Activated naive CD8-positive, alpha-beta T cell treated with anti-CD3 and anti-CD28 coated beads for 36 hours (primary cell): ENCODE measurements at places on chromosomes 6 and 20.
A peak's percentile ranks its signal among the peaks of the same experiment; 100 is the strongest.

- DNase-seq, result no peak
Observed at GRCh38 chr6:16624636-16625290, 136.5 kb downstream of the ATXN1 start.

GRCh38 chr20:34541264-34541901 is 17.1 kb upstream of the MAP1LC3A start:
- DNase-seq, result no peak

DNA sequence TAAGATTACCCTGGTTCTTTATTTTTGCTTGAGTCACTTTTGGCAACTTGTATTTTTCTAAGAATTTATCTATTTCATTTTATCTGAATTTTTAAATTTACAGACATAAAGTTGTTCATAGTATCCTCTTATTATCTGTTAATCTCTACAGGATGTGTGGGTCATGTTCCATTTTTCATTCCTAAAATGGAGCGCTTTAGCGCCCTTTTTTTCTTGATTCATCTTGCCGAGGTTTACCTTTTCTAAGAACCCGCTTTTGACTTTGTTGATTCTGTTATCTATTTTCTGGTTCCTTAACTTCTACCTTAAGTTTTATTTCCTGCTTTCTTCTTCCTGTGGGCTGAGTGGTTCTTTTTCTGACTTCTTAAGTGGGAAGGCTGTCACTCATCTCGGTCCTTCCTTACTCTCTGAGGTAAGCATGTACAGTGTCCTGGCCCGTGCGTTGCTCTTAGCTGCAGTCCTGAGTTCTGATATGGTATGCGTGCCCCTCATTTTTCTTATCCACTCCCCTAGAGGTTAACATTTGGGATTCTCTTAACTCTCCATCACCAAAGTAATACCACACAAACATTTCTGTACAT is 399.8 kb downstream of the CDC5L start:
- DNase-seq, result peak; percentile 7

- DNase-seq, result no peak
Observed at GRCh38 chr6:100839419-100839818, 41.7 kb downstream of the ASCC3 start.

GRCh38 chr6:11021003-11021402 is 23.1 kb downstream of the ELOVL2 start:
- no peak for DNase-seq

DNA sequence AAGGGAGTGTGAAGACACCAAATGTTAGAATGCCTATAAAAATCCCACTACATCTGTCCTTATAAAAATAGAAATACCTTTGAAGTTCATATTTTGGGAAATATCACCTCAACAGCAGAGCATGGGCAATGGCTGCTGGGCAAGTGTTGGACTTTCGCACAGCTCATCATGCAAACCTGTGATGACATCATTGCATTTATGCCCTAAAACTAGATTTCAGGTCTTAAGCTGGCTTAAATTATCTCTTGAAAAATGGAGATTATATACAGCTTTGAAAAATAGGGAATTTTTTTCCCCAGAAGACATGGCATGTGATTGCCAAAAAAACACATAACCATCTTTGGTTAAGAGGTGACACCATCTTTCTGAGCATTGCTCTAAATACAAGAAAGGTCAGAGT is 197.8 kb downstream of the UST start:
- DNase-seq, result no peak

- no peak for DNase-seq
Observed at GRCh38 chr6:169931261-169931660, 179.8 kb downstream of the ERMARD start.

DNA sequence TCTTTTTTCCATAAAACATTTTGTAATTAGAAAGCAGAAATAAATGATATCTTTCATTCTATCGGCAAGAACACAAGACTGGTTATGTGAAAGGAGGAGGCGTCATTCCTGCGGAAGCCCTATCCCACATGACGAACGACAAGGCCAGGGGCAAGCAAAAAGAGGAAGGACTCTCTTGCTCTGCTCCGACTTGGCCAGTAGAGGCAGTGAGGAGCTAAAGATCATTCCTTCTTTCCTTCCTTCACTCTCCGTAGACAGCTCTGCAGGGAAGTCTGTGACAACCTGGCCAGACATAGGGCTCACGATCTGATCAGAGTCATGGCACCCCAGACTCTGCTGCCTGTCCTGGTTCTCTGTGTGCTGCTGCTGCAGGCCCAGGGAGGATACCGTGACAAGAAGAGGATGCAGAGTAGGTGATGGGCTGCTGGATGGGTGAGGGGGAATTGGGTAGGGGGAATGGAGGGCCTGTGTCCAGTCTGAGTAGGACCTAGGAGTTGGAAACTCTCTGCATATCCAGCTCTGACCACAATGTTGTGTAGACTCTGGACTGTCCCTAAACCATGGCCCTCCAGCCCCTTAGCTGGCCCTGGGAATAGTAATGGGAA is at the start of gene WFDC10A:
TSS of gene WFDC10A (plus strand) at position 244 of the 605 bp plus-strand sequence. CDS start at position 319, 75 bp downstream.
- peak; percentile 29 for DNase-seq

DNA sequence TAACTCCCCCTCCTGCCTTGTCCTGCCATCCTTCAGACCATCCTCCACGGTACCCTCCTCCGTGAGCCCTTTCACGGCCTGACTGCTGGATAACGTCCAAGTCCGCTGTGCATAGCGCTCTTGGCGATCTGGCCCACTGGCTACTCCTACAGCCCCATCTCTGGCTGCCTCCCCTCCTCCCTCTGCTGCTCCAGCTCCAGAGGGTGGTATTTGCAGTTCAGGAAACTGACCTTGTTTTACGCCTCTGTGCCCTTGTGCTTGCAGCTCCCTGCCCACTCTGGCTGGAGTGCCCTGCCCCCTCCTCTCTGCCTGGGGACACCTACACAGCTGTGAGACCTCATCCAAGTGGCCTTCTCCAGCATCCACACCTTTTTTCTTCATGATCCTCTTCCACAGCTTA is 6.5 kb upstream of the RREB1 start:
- no peak for DNase-seq

- DNase-seq, result no peak
Observed at GRCh38 chr6:128512296-128512695, 8.1 kb downstream of the PTPRK start.

DNA sequence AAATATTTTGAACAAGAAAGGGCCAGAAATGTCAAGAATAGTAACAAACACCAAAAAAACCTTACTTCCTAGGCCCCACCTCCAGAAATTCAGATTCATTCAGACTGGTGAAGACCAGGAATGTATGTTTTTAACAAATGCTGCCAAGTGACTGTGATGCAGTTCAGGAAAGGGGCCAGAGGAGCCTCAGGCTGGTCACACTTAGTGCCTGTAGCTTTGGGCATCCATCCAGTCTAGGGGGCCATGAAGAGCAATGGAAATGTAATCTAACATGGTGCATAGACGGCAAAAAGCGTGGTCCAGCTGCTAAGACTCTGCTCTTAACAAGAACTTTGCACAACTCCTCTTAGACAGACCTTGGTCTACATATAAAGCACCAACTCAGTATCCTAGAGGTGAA is 7.1 kb downstream of the GJA1 start:
- DNase-seq, result no peak

DNA sequence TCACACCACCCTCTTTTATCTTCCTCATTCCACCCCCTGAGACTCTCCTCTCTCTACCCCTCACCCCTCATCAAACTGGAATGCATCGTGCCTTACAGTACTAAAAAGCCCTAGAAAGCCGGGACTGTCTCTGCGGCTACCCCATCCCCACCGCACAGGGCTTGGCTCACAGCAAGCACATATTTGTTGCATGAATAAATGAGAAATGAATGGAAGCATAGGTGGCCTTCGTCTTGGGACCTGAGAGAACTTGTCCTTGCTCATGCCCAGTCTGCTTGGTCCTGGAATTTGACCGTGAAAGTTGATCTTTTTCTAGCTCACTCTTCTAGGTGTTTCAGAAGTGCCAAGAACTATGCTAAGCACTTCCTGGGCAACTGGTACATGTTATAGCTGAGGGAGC is 53.3 kb downstream of the APCDD1L start:
- DNase-seq, result no peak

- no peak for DNase-seq
Observed at GRCh38 chr6:2782825-2783187, 17.6 kb downstream of the WRNIP1 start.
